Activated CD4-positive, alpha-beta T cell treated with anti-CD3 and anti-CD28 coated beads, Interleukin-2, amount 50 U/mL, for 4 hours (primary cell): ENCODE measurements at places on chromosomes 3 and 15.

DNA sequence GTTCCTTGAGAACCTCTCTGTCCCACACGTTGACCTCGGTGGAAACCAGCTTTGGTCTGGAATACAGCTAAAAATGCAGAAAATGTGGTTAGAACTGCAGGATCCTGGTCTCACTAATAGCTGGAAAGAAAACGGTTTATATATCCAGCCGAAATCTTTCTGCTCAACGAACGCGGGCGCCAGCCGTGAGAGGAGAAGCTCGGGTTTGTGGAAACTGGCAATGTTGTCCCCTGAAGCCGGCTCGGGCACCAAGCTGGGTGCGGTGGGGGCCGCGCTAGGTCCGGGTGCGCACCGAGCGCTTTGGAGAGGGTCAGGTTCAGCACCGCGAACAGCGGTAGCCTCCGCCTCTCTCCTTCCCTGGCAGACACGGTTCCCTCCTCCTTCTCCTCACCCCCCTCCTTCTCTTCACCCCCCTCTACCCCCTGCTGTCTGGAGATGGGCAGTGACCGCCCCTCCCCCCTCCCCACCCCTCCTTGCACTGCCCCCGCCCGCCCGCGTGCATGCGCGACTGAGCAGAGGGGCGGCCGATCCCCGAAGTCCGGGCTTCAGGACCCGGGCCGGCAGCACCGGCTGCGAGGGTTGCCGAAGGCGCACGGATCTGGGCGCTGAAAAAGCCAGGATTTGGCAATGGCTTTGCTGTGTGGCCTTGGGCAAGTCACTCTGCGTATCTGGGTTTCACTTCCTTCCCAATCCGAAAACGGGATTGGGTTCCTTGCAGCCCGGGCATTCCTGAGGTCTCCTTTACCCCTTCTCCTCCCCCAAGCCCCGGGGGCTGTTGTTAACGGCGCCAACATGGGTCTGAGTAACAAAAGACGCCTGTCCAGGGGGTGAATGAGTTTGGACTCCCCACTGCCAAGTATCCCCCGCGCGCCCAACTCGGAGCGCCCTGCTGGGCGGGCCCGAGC lies at the start of gene SKOR1:
Gene SKOR1, plus strand, starts transcription at position 534 of the 905 bp plus-strand sequence. Its CDS starts 94 bp downstream, at position 628.
- DNase-seq: no peak

DNA sequence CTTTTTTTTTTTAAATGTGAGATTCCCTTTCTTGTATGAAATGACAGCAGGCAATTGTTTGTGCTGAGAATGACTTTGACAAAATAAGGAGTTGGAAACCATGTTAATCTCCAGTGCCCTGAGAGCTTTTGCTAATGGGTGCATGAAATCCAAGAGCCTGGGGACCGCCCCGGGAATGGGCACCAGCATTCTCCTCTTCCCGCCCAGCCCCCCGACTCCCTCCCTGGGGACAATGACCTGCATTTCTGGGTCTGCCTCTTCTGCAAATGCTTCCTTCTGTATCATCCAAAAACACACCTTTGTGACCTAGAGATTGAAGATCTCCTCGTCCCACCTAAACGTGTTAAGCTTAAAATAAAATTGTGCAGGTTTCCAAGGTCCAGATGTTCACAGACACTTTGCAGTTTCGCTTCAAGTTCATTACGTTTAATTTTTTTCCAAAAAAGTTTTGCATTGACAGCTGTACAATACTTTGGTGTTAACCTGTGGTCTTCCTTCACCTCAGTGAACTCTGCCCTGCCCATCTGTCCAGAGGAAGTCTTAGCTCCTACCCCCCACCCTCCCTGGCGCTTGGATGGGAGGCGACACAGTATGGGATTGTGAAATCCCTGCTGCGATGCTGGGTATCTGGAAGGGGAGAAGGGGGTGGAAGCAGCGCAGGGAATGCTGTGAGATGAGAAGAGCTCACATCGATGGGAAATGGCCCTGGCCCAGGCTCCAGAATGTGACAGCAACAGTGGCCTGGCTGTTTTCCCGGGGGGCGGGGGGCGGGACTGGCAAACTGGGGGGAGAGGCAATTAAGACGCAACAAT lies 50.1 kb downstream of the TLE3 start:
- no peak for DNase-seq

DNA sequence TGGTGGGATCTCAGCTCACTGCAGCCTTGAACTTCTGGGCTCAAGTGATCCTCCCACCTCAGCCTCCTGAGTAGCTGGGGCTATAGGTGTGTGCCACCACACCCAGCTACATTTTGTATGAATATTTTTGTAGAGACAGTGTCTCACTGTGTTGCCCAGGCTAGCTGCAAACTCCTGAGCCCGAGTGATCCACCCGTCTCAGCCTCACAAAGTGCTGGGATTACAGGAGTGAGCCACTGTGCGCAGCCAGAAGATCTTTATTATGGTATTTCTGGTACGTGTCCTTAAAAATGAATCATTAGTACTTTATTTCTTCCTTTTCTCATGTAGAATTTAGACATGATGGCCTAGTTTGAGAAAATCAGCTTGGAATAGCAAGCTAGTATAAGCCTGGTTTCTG lies 153.3 kb downstream of the BCHE start:
- no peak for DNase-seq

DNA sequence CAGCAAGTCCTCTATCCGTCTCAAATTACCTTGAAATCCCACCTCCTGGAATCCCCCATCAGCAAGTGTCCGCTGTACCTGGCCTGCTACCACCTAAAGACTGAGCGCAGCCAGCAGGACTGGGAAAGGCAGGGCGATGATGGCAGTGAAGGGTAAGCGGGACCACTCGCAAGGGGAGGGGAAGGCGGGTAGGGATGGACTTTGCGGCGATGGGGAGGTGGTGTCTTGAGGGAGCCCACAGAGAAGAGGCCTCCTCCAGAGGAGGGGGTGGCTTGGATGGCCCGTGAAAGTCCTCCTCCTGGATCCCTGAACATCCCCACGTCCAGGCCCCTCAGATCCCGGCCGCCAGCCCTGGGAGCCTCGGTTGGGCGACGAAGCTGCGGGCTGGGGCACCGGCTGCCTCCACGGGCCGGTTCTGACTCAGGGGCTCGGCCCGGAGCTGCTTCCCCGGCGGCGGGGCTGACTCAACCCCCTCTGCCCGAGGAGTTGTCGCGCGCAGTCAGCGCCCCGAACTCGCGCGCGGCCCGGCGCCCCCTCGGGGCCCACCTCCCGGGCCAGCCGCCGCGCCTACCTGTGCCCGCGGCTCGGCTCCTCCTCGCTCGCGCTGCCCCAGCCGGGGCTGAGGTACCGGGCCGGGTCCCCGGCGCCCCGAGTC lies 512 bp downstream of the LARP6 start:
- DNase-seq: no peak

- DNase-seq: no peak
Measured at GRCh38 chr3:19149368-19149767, 1.1 kb downstream of the KCNH8 start.

DNA sequence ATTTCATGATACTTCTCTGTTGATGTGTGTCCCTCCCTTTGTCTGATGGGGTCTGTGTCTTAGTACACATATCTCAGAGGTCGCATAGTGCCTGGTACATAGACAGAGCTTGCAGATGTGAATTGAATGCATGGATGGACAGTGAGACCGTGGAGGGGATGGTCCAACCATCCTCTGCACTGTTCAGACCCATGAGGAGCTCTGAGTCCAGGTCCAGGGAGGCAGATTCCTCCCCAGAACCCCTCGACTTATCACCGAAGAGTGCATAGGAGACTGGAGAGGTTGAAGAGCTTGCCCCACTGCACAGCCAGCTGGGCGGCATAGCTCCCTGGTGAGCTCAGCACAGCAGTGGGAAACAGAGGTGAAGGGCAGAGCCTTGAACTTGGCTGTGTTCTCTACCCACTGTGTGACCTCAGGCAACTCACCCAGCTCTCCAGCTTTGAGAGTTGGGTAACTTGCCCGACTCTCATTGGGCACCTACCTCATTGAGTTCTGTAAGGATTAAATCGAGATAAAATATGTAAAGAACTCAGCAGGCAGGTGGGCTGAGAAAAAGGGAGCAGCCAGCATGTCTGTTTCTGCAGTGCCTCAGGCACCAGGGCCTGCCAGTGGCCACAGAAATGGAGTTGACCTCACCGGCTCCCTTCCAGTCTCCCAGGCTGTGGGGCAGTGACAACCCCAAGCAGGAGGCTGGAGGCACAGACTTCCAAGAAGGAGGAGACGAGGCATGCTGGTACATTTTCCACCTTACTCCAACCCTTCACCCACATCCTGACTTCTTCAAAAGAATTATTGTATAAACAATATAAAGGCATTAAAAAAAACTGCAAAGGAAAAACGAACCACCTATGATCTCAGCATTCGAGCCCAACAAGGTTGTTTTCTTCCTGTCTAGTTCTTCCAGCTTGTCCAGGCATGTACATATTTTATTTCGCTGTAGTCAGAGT lies 54.1 kb upstream of the TFRC start:
- no peak for DNase-seq

- no peak for DNase-seq
Measured at GRCh38 chr3:151171145-151171757, 31.8 kb downstream of the GPR171 start.

GRCh38 chr3:60573494-60573893 lies 677.8 kb downstream of the FHIT start:
- no peak for DNase-seq

GRCh38 chr3:15649858-15650257 lies 48.3 kb downstream of the BTD start:
- no peak for DNase-seq

DNA sequence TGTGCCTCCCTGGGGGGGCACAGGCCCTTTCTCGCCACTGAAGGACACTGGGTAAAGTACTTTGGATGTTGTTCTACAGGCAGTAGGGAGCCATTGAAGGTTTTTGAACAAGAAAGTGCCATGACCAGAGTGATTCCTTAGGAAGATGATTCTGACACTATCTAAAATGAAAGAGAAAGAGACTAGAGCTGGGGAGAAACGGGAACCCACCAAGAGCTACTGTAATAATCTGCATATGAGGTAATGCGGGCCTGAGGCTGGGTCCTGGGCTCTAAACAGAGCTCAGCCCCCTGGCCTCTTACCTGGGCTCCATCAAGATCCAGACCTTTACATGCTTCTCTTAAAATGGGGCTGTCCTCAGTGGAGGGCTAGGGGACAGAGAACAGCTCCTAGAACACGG lies 24.9 kb downstream of the GRK7 start:
- no peak for DNase-seq

DNA sequence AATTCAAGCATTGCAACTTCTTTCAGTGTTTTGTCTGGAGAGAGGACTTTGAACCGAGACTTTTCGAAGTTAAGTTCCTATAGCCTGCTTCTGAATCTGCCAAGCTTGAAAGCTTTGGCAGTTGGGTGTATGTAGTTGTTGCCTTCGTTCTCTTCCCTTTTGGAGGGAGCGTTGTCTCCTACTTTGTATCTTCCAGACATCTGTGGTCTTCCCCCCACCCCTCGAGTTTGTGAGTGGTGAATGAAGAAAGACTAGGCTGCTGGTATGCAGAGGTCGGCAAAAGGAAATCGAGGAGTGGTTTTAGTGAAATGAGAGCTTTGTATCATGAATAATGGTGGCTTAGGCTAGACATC lies 1.3 kb downstream of the CTNNB1 start:
- no peak for DNase-seq

DNA sequence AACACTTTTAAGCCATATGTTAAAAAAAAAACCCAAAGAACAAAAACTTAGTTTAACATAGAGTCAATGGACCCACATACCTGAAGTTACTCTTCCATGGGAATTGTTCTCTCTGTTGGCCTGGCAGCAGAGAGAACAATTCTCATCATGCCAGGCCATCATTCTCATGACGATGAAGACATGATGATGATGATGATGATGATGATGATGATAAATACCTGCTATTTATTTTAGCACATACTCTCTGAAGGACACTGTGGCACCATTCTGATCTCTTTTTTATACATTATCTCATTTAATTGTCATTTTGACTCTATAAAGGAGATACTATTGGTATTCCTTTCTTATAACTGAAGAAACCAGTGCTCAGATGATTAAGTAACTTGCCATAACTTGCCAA lies 366.9 kb downstream of the MFSD1 start:
- DNase-seq: no peak

GRCh38 chr15:79090487-79091203 lies at the start of gene RASGRF1:
RASGRF1 (minus strand) TSS chr15:79090780; CDS start chr15:79090498, 282 bp downstream.
- DNase-seq: no peak

DNA sequence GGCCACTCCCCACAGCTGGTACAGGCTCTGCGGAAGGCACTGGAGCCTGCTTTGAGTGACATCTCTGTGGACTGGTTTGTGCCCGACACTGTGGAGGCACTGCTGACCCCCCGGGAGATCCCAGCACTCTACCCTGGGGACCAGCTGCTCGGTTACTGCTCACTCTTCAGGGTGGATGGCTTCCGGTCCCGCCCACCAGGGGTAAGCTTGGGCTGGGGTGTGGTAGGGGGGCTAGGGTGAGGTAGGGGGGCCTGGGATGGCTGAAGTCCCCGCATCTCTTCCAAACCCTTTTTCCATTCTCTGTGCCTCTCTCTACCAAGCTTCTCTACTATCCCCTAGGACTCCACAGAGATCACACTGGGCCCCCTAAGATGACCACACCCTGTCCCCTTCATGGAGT lies 7.8 kb downstream of the VWA5B2 start:
- DNase-seq: no peak

GRCh38 chr3:79162653-79163052 lies 605.1 kb downstream of the ROBO1 start:
- DNase-seq: no peak

DNA sequence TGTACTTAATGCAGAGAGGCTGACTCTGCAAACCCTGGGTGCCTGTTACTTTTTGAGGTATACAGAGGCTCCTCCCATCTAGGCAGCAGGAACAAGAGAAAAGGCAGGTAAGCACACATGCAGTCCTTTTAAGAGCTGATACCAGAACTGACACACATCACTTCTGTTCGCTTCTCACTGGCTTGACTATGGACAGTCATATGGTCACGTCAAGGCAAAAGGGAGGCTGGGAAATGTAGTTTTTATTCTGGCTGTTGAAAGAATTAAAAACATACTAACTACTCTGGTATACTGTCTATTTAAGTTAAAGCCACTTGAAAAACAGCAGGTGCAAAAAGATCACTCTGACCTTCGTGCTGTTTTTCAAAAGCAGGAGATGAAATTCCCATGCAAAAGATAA lies 218.3 kb downstream of the CTNNB1 start:
- DNase-seq: no peak

DNA sequence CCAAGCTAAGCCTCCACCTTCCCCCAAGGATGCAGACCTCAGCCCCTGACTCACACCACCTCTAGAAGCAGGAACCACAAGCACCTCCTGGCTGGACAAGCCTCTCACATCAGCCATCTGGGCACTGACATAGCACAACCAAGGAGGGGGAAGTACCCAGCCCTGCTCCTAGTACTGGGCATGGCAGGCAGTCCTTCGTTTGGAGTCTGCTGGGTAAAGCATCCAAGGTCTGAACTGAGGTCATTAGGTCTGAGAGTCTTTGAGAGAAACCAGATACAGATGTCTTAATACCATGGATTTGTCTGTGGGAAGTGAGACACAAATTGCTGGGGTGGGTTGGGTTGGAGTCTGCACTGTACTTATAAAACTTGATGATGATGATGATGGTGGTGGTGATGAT lies 61.8 kb downstream of the CCDC33 start:
- no peak for DNase-seq

GRCh38 chr3:114775395-114775794 lies 371.7 kb downstream of the ZBTB20 start:
- DNase-seq: no peak

DNA sequence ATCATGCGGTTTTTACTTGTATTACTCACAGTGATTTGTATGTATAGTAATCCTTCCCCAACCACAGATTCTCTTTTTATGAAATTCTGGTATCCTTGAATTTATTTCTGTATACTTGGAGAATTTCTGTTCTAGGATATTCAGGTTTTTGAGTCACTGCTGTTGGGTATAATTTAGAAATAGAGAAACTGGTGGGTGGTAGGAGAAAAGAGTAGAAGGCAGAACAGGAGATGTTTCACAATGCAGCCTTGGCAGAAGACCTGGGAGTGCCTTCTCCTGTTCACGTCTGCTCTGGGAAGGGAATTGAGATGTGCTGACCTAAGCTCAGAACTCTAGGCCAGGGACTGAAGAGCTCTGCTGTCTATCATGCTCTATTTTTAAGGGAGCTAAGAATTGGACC lies 193.6 kb downstream of the EPHB1 start:
- DNase-seq: no peak
